Pancreas (tissue), 10 donors: ENCODE measurements at places on chromosomes 2 and 18. TPM values are rescaled to one million over a fixed set of nuclear protein-coding genes. Genes with fewer than 3 reads are reported as not detected.

Gene SPP2
- not detected for total RNA-seq

Gene ZEB2
- total RNA-seq: 4.8 TPM

Gene FAM228A
- total RNA-seq: 0.32 TPM

Gene CXCR1
- total RNA-seq: 0.59 TPM

Gene CYS1
- 26.0 TPM for total RNA-seq

Gene CBLN2
- not detected for total RNA-seq

Gene LIMS2
- 4.1 TPM for total RNA-seq

Gene RGPD8
- total RNA-seq: 3.5 TPM

Gene LRRTM1
- total RNA-seq: not detected

Gene KLHL29
- 1.4 TPM for total RNA-seq

Gene WDR75
- total RNA-seq: 13.5 TPM

Gene BMP10
- total RNA-seq: not detected

Gene GGCX
- total RNA-seq: 26.2 TPM

DNA sequence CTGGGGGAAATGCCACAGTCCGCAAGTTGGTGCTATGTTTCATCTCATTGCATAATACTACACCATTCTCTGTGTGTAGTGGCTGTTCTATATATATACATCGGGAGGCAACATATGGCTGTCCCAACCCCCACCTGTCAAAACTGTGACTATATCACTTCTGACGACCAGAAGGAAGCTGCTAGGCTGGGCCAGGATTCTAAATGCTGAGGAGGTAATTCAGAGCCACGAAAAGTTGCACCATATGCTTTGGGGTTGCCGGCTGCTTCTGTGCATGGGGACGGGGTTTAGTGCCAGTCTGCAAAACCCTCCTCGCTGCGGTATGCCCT, 117.3 kb downstream of the MSH2 start:
- H3K4me3 ChIP-seq: no peak overlapping the region
- H3K27ac ChIP-seq: no peak overlapping the region
- H3K4me1 ChIP-seq: no peaks in the 10 kb centered on the region
- no peaks in the 10 kb centered on the region for H3K27me3 ChIP-seq
- H3K36me3 ChIP-seq: no peaks in the 10 kb centered on the region
- DNase-seq: no peak

DNA sequence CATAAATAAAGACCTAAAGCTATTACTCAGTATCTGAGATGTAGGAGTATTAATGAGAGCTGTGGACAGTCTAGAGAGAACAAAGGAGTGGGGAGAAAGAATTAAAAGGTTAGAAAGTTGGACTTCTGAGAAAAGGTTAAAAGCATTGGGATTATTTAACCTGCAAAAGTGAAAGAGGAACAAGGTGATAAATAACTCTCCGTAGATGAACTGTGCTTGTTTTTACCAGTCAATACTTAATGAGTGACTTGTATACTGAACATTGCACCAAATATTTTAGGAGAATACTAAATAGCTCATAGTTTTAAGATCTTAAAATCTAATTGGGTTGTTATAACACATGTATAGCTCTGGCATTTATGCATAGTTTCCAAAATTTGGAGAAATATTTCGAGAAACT, 137.5 kb downstream of the GPD2 start:
- DNase-seq: no peak
- H3K27ac ChIP-seq: no peak overlapping the region
- no peaks in the 10 kb centered on the region for H3K4me1 ChIP-seq

DNA sequence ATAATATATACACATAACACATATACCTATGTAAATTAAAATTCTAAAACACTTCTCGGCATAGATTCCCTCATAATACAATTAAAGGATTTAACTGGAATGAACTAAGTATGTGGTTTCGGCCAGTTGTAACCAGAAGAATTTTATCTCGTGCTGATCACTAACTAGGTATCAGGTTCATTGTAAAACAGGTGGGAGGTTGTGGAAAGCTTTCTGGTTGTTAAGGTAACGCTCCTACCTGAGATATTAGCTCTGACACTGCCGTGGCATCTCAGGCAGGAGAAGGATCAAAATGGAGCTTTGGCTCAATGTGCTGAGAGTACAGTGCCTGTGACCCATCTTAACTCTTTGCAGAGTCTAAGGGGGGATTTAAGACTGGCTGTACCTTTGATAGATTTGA, 42.5 kb downstream of the SLC9A2 start:
- DNase-seq: no peak
- no peak overlapping the region for H3K27ac ChIP-seq
- H3K4me3 ChIP-seq: no peak overlapping the region
- peaks cover 4% of the 10 kb centered on the region for H3K27me3 ChIP-seq

- no peak overlapping the region for H3K27ac ChIP-seq
- peak; percentile 33 for DNase-seq
- H3K36me3 ChIP-seq: no peaks in the 10 kb centered on the region
- no peaks in the 10 kb centered on the region for H3K27me3 ChIP-seq
Observed at GRCh38 chr2:45652090-45653031, 886 bp downstream of the PRKCE start.

DNA sequence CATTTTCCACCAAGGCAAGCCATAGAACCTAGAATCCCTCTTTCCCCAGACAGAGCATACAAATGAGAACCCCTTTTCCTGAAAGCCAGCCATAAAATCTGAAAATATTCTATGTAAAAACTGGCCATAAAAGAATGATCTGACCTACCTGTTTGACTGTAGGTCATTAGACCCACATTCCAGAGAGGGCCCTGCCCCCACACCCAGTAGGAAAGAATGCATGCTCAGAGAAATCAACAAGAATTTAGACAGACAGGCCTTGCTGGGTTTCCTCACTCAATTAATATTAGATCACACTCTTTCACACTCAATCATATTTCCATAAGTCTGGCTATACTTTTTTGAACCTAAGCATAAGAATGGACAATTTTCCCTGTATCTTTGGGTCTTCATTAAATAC, 929.5 kb downstream of the ERBB4 start:
- no peaks in the 10 kb centered on the region for H3K4me1 ChIP-seq
- no peaks in the 10 kb centered on the region for H3K27me3 ChIP-seq
- H3K4me3 ChIP-seq: no peak overlapping the region
- no peaks in the 10 kb centered on the region for H3K36me3 ChIP-seq
- no peak for DNase-seq

GRCh38 chr18:23870676-23871380, 143.7 kb upstream of the TTC39C start:
- H3K27ac ChIP-seq: no peak overlapping the region
- H3K27me3 ChIP-seq: no peaks in the 10 kb centered on the region
- no peaks in the 10 kb centered on the region for H3K36me3 ChIP-seq
- no peak overlapping the region for H3K4me3 ChIP-seq

- no peaks in the 10 kb centered on the region for H3K4me1 ChIP-seq
- H3K4me3 ChIP-seq: no peak overlapping the region
- no peaks in the 10 kb centered on the region for H3K36me3 ChIP-seq
- no peak overlapping the region for H3K27ac ChIP-seq
- H3K27me3 ChIP-seq: peaks cover 15% of the 10 kb centered on the region
Observed at GRCh38 chr18:43276491-43276890, 799 bp downstream of the SYT4 start.

- H3K4me1 ChIP-seq: no peaks in the 10 kb centered on the region
- H3K27me3 ChIP-seq: no peaks in the 10 kb centered on the region
- H3K4me3 ChIP-seq: no peak overlapping the region
- no peak overlapping the region for H3K27ac ChIP-seq
Observed at GRCh38 chr2:230674966-230675672, 37.5 kb upstream of the CAB39 start.

DNA sequence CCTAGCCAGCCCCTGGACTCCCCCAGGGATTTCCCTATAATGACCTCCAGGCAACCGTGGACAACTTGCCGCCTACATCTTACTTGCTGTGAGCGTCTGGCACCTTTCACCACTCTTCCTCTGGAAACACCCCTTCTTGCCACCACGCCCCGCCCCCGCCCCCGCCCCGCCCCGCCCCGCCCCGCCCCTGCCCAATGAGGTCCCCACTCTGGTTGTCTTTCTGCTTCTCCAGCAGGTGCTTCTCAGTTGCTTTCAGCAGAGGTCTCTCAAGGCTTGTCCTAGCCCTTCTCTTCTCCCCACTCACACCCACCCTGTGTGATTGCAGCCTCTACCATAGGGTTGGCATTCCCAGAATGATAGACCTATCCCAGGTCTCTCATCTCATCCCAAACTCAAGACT, 214.5 kb downstream of the EN1 start:
- no peak overlapping the region for H3K27ac ChIP-seq
- H3K4me3 ChIP-seq: no peak overlapping the region
- no peaks in the 10 kb centered on the region for H3K36me3 ChIP-seq
- H3K27me3 ChIP-seq: no peaks in the 10 kb centered on the region
- no peak for DNase-seq

DNA sequence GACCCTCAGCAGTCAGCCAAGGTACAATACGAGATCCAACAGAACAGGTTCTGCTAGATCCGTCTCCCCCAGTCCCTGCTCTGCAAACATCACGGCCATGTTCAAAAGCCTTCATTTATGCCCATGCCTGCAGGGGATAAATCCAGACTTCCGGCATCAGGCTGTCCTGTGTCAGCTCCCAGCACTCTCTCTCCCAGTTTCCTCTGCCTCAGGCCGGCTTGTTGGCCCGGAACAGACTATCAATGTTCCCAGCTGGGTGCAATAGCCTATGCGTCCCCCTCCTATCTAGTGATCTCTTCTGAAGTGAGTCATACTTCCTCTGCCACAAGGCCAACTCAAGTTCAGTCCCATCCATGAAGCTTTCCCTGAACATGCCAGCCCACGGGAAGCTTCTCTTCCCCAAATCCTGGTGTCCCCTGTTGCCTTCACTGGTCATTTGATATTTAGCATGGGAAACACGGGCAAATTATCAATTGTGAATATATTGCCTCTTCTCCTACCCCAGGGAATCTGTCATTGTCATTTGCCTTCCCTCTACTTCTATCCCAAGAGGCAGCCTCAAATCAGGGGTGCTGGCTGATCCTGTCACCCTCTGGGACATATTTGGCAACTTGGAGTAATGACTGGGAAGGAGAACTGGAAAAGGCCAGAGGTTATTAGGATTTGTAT, 51.1 kb downstream of the CAPN13 start:
- peak; percentile 5 for DNase-seq
- H3K36me3 ChIP-seq: no peaks in the 10 kb centered on the region
- H3K4me3 ChIP-seq: no peak overlapping the region
- no peaks in the 10 kb centered on the region for H3K27me3 ChIP-seq

DNA sequence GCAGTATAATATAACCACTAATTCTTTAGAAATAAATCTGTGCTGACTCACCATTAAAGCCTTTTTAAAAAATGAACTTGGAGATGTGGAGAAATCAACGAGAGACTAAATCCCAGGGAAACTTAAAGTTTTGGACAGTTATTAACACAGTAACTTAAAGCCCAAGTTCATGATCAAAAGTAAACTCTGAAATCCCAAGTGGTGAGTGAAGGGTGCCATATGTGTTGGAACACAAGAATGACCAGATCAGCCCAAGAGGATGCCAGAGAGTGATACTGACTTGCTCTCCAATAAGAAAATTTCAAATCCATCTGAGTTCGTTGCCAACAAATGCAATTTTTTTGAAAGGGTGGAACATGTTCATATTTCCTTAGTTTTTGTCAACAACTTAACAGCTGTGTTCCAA, 838.1 kb upstream of the ACVR2A start:
- DNase-seq: no peak
- H3K4me1 ChIP-seq: no peaks in the 10 kb centered on the region
- H3K27ac ChIP-seq: no peak overlapping the region
- H3K4me3 ChIP-seq: no peak overlapping the region
- H3K36me3 ChIP-seq: no peaks in the 10 kb centered on the region

GRCh38 chr2:133641497-133641896, 73.2 kb upstream of the NCKAP5 start:
- H3K36me3 ChIP-seq: no peaks in the 10 kb centered on the region
- no peaks in the 10 kb centered on the region for H3K27me3 ChIP-seq
- H3K27ac ChIP-seq: no peak overlapping the region
- peak; percentile 7 for DNase-seq

- peak overlapping the region; percentile 98 for H3K27ac ChIP-seq
- H3K27me3 ChIP-seq: no peaks in the 10 kb centered on the region
- peak overlapping the region; percentile 46 for H3K4me3 ChIP-seq
- DNase-seq: no peak
- H3K36me3 ChIP-seq: no peaks in the 10 kb centered on the region
Observed at GRCh38 chr2:191676790-191677645, 918 bp upstream of the NABP1 start.

DNA sequence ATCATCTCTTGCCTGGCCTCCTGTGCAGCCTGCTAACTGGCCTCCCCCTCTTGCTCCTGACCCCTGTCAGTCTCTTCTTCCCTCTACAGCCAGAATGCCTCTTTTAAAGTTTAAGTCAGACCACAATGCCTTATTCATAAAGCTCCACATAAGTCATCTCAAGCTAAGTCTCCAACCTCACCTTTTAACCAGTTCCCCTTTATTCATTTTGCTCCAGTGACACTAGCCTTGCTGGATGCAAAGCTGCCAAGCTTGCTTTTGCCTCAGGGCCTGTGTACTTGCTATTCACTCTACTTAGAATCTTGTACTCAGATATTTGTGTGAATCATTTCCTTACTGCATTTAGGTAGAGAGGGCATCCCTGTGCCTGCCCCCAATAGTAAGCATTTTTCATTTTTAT, 180.9 kb downstream of the PDE1A start:
- H3K27ac ChIP-seq: no peak overlapping the region
- H3K27me3 ChIP-seq: no peaks in the 10 kb centered on the region
- no peaks in the 10 kb centered on the region for H3K4me1 ChIP-seq
- no peak overlapping the region for H3K4me3 ChIP-seq
- no peaks in the 10 kb centered on the region for H3K36me3 ChIP-seq
- no peak for DNase-seq

DNA sequence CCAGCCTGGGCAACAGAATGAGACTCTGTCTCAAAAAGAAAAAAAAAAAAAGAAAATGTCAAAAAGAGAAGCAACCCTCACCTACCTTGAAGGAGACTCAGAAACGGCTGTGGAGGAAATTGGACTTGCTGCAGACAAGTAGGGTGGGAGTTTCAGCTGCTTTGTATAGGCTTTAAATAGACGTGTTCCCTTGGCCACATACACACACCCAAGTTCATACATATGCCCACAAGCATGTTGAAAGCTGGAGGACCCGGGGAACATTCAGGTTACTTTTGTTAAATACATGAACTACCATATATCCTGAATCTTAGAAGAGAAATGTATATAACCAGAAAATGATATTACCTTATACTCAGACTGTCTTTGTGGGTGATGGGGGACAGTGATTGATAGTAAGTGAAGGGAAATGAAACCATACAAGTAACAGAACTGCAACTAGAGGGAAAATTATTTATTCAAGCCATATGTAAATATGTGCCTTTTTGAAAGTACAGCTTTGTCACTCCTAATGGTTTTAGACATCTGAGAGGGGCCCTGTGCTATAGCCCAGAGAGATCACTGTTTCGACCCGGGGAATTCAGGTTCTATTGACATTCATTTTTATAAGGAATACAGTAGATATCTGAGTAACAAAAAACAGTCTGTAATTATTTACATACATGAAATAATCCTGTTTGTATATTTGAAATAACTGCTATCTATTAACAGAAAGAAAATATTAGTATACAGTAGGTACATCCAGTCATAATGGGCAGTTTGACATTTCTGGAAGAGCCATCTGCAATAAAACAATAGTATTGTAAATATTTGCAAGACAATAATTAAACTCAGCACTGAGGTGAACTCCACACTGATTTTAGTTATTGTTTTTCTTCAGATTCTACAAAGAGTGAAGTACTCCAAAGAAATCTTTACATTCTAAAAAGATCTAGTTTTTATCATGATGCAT, 48.0 kb upstream of the TGIF1 start:
- no peak overlapping the region for H3K4me3 ChIP-seq
- DNase-seq: no peak
- no peaks in the 10 kb centered on the region for H3K36me3 ChIP-seq
- no peaks in the 10 kb centered on the region for H3K27me3 ChIP-seq
- H3K27ac ChIP-seq: no peak overlapping the region

GRCh38 chr2:110958346-110959119, 162.2 kb upstream of the BCL2L11 start:
- no peak overlapping the region for H3K4me3 ChIP-seq
- no peaks in the 10 kb centered on the region for H3K4me1 ChIP-seq
- no peaks in the 10 kb centered on the region for H3K36me3 ChIP-seq
- no peak for DNase-seq
- H3K27ac ChIP-seq: no peak overlapping the region
